ENCODE measurements at places on chromosomes 12 and 14.

- DNase-seq: no peak
These were observed 56.9 kb downstream of the SCAF11 start for GRCh38 chr12:45933504-45933903.

- DNase-seq: no peak
These were observed 6.1 kb downstream of the METTL3 start for GRCh38 chr14:21505012-21505553.

- no peak for DNase-seq
These were observed 61.9 kb downstream of the CCDC92 start for GRCh38 chr12:123910761-123911193.

DNA sequence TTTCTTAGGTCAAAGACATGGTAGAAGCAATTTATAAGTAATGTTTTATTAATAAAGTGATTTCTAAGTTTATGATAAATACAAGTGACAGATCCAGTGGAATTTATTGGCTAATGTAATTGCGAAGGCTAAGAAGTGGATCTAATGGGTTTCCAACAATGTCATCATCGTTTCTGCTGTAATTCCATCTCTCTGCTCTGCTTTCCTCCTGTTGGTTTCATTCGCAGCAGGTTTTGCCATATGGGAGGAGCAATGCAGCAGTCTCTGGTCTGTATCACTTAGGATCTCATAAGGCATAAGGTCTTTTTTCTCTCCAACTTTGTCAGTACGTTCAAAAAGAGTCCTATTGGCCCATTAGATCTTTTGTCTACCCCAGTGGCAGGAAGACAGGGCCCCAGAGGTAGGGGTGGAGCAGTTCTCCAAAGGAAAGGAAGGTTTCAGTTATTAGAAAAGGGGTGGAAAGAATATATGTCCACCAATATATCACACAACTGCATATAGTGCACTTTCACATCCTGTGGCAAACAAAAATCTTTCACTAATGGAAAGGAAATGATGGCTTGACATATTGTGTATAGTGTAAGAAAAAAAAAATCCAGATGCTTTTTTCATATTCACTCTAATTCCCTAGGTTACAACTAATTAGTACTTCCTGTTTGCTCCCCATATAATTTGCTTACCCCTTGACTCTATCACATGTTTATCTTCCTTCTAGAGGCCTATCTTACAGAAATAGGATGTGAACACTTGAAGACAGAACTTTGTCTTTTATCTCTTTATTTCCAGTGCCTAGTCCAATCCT, 451.3 kb downstream of the ZFP36L1 start:
- no peak for DNase-seq

GRCh38 chr12:47190271-47190750, 110.6 kb upstream of the AMIGO2 start:
- DNase-seq: no peak
